ENCODE measurements at places on chromosomes 5 and 9. TPM values are rescaled to one million over a fixed set of nuclear protein-coding genes. Genes with fewer than 3 reads are reported as not detected.

Gene ABCA1
- total RNA-seq: 20.8 TPM

Gene SPINK13
- total RNA-seq: not detected

Gene ZFP2
- total RNA-seq: not detected

Gene PCDHGB7
- 0.48 TPM for total RNA-seq

Gene SLC12A7
- 0.98 TPM for total RNA-seq

Gene UGT3A2
- total RNA-seq: not detected

Gene DMAC1
- total RNA-seq: 12.1 TPM

Gene CTSL
- 169 TPM for total RNA-seq

Gene LCN9
- total RNA-seq: not detected

Gene CATSPER3
- not detected for total RNA-seq

Gene TAS2R1
- not detected for total RNA-seq

Gene C1QTNF2
- total RNA-seq: 4.8 TPM

Gene PCDHB14
- total RNA-seq: 0.88 TPM

Gene PCSK1
- total RNA-seq: 4.6 TPM

Gene ELOVL7
- total RNA-seq: not detected

Gene SPINK6
- total RNA-seq: not detected

Gene IL4
- not detected for total RNA-seq

Gene KIF4B
- not detected for total RNA-seq

Gene OTP
- total RNA-seq: under 0.01 TPM

Gene TTC16
- not detected for total RNA-seq

Gene ATP6V0E1
- total RNA-seq: 96.0 TPM

Gene STC2
- 68.5 TPM for total RNA-seq

Gene ADAMTS2
- 0.49 TPM for total RNA-seq

Gene FBN2
- total RNA-seq: 0.59 TPM

Gene PDZD2
- total RNA-seq: under 0.01 TPM

Gene AGPAT2
- 34.7 TPM for total RNA-seq

Gene SPTAN1
- 116 TPM for total RNA-seq

Gene KIF12
- 0.36 TPM for total RNA-seq

Gene PTGES2
- total RNA-seq: 37.2 TPM

Gene ZMYND19
- 16.3 TPM for total RNA-seq

Gene IGFBPL1
- not detected for total RNA-seq

Gene EGFLAM
- 0.12 TPM for total RNA-seq

Gene MARCOL
- total RNA-seq: not detected

Gene CSF1R
- 4.3 TPM for total RNA-seq

Gene ASPN
- total RNA-seq: 0.10 TPM

Gene SLC46A2
- not detected for total RNA-seq

Gene MLANA
- total RNA-seq: not detected

Gene CCDC192
- not detected for total RNA-seq

Gene EPB41L4A
- total RNA-seq: under 0.01 TPM

Gene MACIR
- total RNA-seq: 14.5 TPM

Gene EIF4EBP3
- not detected for total RNA-seq

Gene NKD2
- total RNA-seq: 24.6 TPM

Gene GGTA1
- not detected for total RNA-seq

Gene SLC45A2
- total RNA-seq: 2.0 TPM

Gene FAM240B
- total RNA-seq: not detected

Gene RANBP6
- total RNA-seq: 27.2 TPM

Gene NR6A1
- total RNA-seq: 1.4 TPM

Gene HAVCR2
- 2.0 TPM for total RNA-seq

Gene ABO
- not detected for total RNA-seq

Gene CBY3
- not detected for total RNA-seq

Gene CDC14B
- 14.0 TPM for total RNA-seq
